ENCODE measurements at places on chromosomes 3 and 15.

GRCh38 chr15:40246496-40247280, 7.8 kb downstream of the PAK6 start:
- no peaks in the 10 kb centered on the region for H3K36me3 ChIP-seq
- H3K4me3 ChIP-seq: no peak overlapping the region
- no peak for DNase-seq
- no peak overlapping the region for H3K27ac ChIP-seq

DNA sequence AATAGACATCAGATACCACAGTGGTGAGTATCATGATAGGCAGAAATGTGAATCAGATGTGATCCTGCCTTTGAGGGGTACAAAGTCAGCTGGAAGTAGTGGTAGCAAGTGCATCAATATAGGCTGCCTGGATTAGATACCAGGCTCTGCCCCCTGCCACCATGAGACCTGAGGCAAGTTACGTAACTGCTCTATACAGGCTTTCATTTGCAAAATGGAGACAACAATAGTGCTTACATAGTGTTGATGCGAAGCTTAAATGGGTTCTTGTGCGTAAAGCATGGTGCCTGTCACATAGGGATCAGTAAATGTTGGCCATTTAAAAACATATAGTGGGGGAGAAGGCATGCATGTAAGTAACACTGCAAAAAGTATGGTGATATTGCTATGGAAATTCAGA, 158.0 kb downstream of the RYR3 start:
- no peak overlapping the region for H3K27ac ChIP-seq
- H3K27me3 ChIP-seq: no peaks in the 10 kb centered on the region
- no peak overlapping the region for H3K4me3 ChIP-seq
- peaks cover 3% of the 10 kb centered on the region for H3K4me1 ChIP-seq

- DNase-seq: no peak
- H3K4me3 ChIP-seq: no peak overlapping the region
- H3K27ac ChIP-seq: no peak overlapping the region
- peaks cover 9% of the 10 kb centered on the region for H3K4me1 ChIP-seq
- no peaks in the 10 kb centered on the region for H3K27me3 ChIP-seq
Measured at GRCh38 chr3:64799606-64800005, 111.8 kb upstream of the ADAMTS9 start.

GRCh38 chr3:55854494-55854893, 367.4 kb upstream of the WNT5A start:
- H3K4me1 ChIP-seq: peaks cover 11% of the 10 kb centered on the region
- H3K36me3 ChIP-seq: no peaks in the 10 kb centered on the region

DNA sequence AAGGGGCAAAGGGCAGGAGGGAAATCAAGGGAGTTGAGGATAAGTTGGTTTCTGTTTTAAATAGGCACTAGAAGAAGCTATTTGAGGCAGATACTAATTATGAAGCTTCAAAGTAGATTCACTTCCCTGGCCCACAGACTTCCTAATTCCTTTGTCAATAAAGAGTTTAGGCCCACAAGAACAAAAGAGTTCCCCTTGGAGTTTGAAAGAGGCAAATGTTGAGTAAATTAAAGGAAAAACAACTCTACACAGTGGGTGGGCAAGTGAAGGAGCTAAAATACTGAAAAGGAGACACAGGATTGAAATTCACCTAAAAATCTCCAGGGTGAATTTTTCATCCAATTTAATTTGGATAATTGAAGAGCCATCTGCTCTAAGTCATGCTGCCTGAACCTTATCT, 411.7 kb upstream of the RORA start:
- peak overlapping the region; percentile 36 for H3K27ac ChIP-seq
- no peaks in the 10 kb centered on the region for H3K27me3 ChIP-seq
- H3K4me1 ChIP-seq: peaks cover 35% of the 10 kb centered on the region
- DNase-seq: peak; percentile 67
